NCI-H748 treated with DMSO at 0.1 percent for 48 hours (cell line): ENCODE measurements at places on chromosomes 1 and 21.

DNA sequence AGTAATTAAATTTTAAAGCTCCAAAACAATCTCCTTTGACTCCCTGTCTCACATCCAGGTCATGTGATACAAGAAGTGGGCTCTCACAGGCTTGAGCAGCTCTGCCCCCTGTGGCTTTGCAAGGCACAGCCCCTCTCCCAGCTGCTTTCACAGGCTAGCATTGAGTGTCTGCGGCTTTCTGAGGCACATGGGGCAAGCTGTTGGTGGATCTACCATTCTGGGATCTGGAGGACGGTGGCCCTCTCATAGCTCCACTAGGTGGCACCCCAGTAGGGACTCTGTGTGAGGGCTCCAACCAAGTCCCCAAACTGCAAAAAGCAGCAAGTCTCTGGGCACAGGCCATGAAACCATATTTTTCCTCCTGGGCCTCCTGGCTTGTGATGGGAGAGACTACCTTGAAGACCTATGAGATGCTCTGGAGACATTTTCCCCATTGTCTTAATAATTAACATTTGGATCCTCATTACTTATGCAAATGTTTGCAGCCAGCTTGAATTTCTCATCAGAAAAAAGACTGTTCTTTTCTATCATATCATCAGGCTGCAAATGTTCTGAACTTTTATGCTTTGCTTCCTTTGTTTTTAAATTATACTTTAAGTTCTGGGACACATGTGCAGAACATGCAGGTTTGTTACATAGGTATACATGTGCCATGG, 554.1 kb upstream of the OLFM3 start:
- DNase-seq = peak; percentile 12

DNA sequence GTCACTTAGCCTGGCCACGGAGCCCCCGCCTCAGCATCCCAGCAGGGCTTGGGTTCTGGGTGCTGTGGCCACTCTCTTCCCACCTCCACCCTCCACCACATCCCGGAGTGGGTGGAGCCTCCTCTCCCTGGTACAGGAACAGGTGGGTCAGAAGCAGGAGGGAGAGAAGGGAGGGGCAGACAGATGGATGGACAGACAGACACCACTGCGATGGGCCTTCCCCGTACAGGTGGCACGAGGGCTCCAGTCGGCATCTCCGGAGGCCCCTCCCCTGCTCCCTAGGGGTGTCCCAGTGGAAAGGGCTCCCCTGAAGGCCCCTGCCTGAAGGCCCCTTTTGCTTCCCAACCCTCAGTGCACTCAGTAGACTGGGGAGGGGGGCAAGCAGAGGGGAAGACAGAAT, 96.9 kb upstream of the TARDBP start:
- no peak for DNase-seq

DNA sequence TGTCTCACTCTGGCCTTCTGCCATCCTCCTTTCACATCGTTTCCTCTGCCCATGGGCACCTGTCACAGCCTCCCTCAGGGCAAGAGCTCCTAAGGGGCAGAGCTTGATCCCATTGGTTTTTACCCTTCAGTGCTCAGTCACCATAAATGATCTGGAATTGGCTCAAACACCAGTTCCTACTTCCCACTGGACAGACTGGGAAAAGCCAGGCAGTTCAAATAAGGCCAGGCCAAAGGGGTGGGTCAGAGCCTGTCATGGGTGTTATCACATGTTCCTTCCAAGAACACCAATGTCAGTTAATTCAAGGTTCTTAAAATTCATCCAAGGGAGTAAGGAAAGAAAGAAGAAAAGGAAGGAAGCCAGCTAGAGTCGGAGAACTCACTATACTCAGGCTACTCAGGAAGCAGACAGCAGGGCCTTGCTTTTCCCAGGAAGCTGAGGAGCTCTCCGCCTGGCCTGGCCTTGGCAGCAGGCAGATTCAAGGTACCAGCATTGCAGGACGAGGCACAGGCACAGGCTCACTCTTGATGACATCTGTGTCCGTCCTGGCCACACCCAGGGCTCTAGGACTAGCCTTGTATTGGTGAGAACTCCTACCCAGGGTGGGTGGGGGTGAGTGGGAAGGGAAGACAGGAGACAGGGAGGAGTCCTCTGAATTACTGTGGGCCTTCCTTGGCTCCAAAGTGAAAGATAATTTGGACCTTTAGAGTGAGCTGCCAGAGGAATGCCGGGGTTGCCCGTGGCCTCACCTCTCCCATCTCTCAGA, 32.2 kb upstream of the ARTN start:
- no peak for DNase-seq

- no peak for DNase-seq
These were observed 265.1 kb upstream of the CAMK1G start for GRCh38 chr1:209318181-209319056.

DNA sequence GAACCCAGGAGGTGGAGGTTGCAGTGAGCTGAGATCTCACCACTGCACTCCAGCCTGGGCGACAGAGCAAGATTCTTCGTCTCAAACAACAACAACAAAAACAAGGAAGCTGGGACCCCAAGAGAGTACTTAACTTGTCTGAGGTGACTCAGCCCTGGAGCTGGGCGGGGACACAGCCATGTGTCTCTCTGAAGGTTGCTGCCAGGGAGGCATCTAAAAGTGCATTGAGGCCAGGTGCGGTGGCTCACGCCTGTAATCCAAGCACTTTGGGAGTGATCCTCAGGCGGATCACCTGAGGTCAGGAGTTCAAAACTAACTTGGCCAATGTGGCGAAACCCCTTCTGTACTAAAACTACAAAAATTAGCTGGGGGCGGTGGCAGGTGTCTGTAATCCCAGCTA, 7.7 kb downstream of the IFI6 start:
- no peak for DNase-seq

- no peak for DNase-seq
These were observed 76.0 kb upstream of the ZBTB40 start for GRCh38 chr1:22375601-22376000.

GRCh38 chr1:91133248-91133647, 111.4 kb upstream of the ZNF644 start:
- no peak for DNase-seq

DNA sequence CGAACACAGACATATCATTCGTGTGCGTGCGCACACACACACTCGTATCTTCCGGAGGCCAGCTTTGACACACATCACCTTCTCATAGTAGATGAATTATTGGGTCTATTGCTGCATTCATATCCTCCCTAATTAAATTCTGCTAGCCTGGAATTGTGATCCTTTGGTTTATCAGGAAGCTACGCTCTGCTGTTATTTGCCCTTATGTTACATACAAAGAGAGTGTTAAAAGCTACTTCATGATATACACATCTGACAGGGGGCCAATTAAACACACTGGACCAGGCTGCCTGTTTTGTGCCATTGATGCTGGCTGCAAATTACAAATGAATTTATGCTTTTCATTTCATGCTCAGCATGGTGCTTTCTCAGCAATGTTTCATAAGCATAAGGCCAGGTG, 252.0 kb downstream of the RHOU start:
- no peak for DNase-seq

DNA sequence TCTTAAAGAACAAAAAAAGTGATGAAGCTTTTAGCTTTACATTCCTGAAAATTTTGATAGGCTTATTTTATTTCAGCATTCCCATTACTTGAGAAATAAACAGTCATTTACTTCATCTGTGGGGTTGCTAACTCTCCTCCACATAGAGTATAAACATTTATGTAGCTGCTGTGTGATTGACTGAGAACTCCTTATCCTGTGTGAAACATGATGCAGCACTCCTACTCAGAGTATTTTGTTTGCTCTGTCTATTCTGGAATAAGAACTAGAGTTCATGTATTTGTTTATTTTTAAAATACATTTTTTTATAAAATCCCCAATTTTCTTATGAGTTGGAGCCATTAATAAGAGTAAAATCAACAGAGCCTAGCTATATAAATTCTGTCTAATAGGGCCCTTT, 318.7 kb upstream of the SPAG17 start:
- DNase-seq = no peak

DNA sequence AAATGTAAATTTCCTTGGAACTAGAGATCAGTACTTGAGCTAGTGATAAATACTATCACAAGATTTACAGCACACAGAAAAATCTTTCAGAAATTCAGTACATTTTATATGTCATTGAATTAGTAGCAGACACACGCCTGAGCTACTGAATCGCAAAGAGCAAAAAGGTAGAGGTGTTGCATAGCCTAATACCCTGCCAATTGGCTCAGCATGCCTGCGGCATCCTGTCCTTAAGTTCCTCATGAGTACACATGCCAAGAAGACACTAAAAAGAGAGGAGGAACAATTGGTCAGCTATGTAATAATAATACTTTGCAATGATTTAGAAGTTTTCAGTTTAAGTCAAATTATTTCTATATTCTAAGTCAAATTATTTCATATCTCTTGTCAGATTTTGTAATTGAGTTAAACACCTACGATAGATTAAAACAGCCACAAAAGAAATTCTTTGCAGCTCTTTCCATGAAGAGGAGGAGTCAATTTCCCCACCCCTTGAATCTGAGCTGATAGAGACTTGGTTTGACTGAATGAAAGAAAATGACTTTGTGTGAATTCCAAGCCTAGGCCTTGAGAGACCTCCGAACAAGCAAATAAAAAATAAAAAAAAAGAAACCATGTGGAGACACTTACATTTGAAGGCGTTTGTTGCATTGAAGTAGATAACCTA, 36.2 kb upstream of the PKN2 start:
- DNase-seq = no peak

DNA sequence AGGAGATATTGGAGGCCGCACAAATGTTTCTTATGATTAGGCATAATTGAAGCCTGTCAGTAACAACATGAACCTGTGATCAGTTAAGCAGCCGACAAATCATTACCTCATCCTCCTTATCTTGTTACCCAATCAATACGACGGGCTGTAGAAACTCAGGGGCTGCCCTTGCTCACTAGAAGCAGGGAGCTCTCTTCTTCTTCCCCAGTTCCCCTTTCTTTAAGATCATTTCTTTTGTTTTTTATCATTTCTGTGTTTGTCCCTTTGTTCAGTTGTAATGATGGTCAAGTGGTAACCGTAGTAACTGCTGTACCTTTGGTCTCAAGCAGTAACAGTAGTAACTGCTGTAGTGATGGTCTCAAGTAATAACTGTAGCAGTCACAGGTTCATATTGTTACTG, 13.8 kb upstream of the FCGR2A start:
- no peak for DNase-seq

DNA sequence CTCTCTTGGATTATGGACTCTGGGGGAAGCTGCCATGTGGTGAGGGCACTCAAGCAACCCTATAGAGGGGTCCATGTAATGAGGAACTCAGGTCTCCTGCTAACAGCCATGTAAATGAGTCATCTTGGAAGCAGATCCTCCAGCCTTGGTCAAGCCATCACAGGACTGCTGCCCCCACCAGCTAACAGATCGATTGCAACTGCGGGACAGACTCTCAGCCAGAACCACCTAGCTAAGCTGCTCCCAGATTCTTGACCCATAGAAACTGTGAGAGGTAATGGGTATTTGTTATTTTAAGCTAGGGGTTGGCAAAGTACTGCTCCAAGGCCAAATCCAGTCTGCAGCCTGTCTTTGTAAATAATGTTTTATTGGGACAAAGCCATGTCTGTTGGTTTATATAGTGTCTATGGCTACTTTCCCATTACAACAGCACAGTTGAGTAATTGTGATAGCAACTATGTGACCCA, 27.6 kb upstream of the MAP3K7CL start:
- no peak for DNase-seq

- DNase-seq = no peak
These were observed 115.0 kb upstream of the GRIK3 start for GRCh38 chr1:37149296-37149695.

- DNase-seq = no peak
These were observed 12.8 kb downstream of the KRTAP24-1 start for GRCh38 chr21:30269803-30270530.

GRCh38 chr1:155871390-155871789, 12.0 kb downstream of the SYT11 start:
- DNase-seq = no peak

- no peak for DNase-seq
These were observed 786 bp upstream of the CTSK start for GRCh38 chr1:150808846-150809245.

- DNase-seq = no peak
These were observed 2.6 kb downstream of the TXLNA start for GRCh38 chr1:32182060-32182459.

DNA sequence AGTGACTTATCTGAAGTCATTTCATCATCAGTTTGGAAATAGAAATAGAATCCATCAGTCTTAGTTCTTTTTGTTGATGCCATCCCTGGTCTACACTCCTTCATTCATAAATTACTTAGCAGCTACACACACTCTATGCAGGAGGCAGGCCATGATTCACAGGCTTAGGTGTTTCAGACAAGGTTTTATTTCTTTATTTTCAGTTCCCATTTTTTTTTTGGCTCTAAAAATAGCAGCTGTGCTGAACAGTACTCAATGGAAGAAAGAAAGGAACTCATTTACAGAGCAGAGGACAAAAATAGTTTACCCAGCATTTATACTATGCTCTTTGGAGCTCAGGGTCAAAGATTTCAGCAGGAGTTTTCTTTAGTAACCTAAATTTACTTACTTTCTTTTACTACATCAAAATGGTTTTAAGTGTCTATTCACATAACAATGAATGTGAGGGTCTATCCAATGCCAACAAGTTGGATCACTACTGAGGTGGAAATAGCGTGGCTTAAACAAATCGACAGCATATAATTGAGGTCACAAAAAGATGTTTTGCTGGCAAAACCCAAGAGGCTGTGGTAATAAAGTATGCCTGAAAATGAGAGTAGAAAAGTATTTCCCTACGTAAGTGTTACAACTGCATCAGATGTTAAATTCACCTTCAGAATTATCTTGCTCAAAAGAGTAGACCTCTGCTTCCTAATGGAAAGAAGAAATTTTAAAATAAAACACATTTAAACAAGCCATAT, 7.7 kb downstream of the KRTAP19-8 start:
- no peak for DNase-seq

DNA sequence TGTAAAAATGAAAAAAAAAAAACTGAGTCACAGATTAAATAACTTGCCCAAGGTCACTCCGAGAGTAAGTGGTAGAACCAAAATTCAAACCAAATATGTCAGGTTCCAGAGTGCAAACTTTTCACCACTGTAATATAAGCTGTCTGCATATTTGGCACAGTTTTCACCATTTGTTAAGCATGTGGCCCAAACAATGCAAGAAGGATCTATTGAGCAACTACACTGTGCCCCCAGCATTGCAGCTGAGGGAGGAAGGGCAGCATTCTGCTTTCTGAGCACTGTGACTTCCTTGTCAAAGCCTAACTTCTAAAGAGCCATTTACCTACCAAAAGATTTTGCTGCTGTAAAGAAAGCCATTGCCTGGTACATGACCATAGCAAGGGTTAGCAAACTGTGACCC, 133.4 kb downstream of the SYT2 start:
- no peak for DNase-seq

GRCh38 chr1:2128189-2128901, 66.2 kb downstream of the FAAP20 start:
- DNase-seq = no peak

DNA sequence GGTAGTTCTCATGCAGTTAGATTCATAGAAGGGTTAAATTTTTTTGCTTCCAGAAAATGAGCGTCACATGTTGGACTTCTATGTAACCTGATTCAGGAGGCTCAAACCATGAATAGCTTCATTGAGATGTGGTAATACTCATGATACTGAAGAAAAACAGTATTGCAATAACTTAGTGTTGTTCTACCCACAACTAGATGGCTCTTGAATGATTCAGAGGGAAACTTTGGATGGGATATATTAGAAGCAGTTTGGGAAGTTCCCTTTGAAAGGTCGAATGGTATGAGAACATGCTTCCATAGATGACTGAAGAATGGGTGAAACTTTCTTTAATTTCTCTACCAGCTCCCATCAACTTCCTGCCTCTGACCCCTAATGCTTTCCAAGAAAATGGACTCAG, 211.7 kb upstream of the PTGFR start:
- no peak for DNase-seq

GRCh38 chr1:11985851-11986250, 5.6 kb downstream of the MFN2 start:
- no peak for DNase-seq

- no peak for DNase-seq
These were observed 667 bp upstream of the CYB561D1 start for GRCh38 chr1:109493227-109493626.
